ENCODE measurements at places on chromosomes 5 and 9. TPM values are rescaled to one million over a fixed set of nuclear protein-coding genes. Genes with fewer than 3 reads are reported as not detected.

The GRM6 gene
- not detected for total RNA-seq

The NIM1K gene
- total RNA-seq: 0.23 TPM

The OTP gene
- 3.1 TPM for total RNA-seq

The FTMT gene
- not detected for total RNA-seq

The EGR1 gene
- total RNA-seq: 21.5 TPM

The FPGS gene
- total RNA-seq: 69.9 TPM

The IL13 gene
- total RNA-seq: not detected

The IFNA13 gene
- not detected for total RNA-seq

The WDR38 gene
- total RNA-seq: not detected

The MLANA gene
- total RNA-seq: not detected

The GMCL2 gene
- not detected for total RNA-seq

The SLC6A19 gene
- not detected for total RNA-seq

The ARID3C gene
- not detected for total RNA-seq

The PTTG1 gene
- total RNA-seq: 167 TPM

The ANKRD20A1 gene
- 1.6 TPM for total RNA-seq

The LYRM7 gene
- 13.6 TPM for total RNA-seq

The LCN1 gene
- not detected for total RNA-seq

The CBY3 gene
- total RNA-seq: not detected

The C6 gene
- total RNA-seq: not detected

The TRIM36 gene
- total RNA-seq: 18.9 TPM

The ZNF474 gene
- total RNA-seq: 0.47 TPM

Data from neural crest cell (in vitro differentiated cells).